ENCODE measurements at places on chromosomes 5 and 9. TPM values are rescaled to one million over a fixed set of nuclear protein-coding genes. Genes with fewer than 3 reads are reported as not detected.

Gene PRSS3
- 1.4 TPM for total RNA-seq

Gene SH3RF2
- total RNA-seq: 29.6 TPM

Gene OR2V2
- total RNA-seq: not detected

Gene SPATA31A3
- total RNA-seq: not detected

Gene PCDHA13
- 0.74 TPM for total RNA-seq

Gene KLHL3
- total RNA-seq: 0.27 TPM

Gene LECT2
- total RNA-seq: not detected

Gene PDLIM4
- total RNA-seq: 91.4 TPM

Gene UIMC1
- total RNA-seq: 79.3 TPM

Gene GARIN3
- not detected for total RNA-seq

Gene DMRTA1
- total RNA-seq: 0.77 TPM

Gene MSANTD3
- 41.3 TPM for total RNA-seq

Gene SPINK9
- total RNA-seq: not detected

Gene CTNND2
- total RNA-seq: not detected

Gene KIF24
- 3.3 TPM for total RNA-seq

Gene RNF224
- total RNA-seq: 0.16 TPM

Gene SV2C
- total RNA-seq: not detected

Gene HTR1A
- not detected for total RNA-seq

Gene ANAPC2
- total RNA-seq: 43.6 TPM

Gene SH3GL2
- not detected for total RNA-seq

Gene SPATA31E1
- not detected for total RNA-seq

Gene EIF4EBP3
- total RNA-seq: 35.3 TPM

Gene NR5A1
- total RNA-seq: not detected

Gene GABRA6
- not detected for total RNA-seq

Gene IL4
- not detected for total RNA-seq

Gene ANKRD20A1
- 0.10 TPM for total RNA-seq

Gene ZFP2
- 0.54 TPM for total RNA-seq

Gene ARSI
- total RNA-seq: 0.19 TPM

Gene ADRA1B
- 0.14 TPM for total RNA-seq

Gene SLC34A1
- total RNA-seq: not detected

Gene IL3
- total RNA-seq: not detected

Gene INSYN2B
- 0.19 TPM for total RNA-seq

Gene PCDH12
- not detected for total RNA-seq

Gene ANKRD34B
- total RNA-seq: not detected

Gene LEAP2
- total RNA-seq: 2.9 TPM

Gene CPLANE1
- 25.1 TPM for total RNA-seq

Gene ABO
- not detected for total RNA-seq

All from MCF 10A (cell line).